ENCODE measurements at places on chromosomes 6 and 20.

GRCh38 chr6:151773382-151773781, 34.1 kb upstream of the ESR1 start:
- no peak for DNase-seq

DNA sequence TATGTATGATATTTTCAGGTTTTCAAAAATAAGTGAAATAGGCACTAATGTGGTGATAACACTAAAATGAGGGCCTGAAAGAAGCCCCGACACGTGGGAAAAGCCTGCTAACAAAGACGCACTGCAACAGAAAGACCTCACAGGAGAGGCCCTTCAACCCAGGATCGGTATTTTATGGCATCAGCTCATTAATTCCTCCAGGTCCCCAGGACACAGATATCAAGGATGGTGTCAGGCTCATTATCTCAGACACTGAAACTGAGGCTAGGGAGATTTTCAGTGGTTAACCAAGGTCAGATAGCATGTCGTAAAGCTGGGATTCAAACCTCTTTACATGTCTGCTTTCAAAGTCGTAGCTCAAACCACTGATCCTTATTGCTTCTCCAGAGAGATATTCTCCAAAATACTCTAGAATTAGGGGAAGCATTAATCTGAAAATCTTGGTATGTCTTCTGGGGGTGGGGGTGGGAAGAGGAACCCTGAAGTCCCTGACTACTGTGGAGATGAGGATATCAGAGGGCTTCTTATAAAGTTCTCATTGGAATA, 64.1 kb downstream of the PPP1R3G start:
- DNase-seq = no peak

- DNase-seq = no peak
Measured at GRCh38 chr6:52839124-52840055, 1.2 kb downstream of the GSTA5 start.

GRCh38 chr20:61120595-61121515, 131.2 kb upstream of the CDH4 start:
- no peak for DNase-seq

DNA sequence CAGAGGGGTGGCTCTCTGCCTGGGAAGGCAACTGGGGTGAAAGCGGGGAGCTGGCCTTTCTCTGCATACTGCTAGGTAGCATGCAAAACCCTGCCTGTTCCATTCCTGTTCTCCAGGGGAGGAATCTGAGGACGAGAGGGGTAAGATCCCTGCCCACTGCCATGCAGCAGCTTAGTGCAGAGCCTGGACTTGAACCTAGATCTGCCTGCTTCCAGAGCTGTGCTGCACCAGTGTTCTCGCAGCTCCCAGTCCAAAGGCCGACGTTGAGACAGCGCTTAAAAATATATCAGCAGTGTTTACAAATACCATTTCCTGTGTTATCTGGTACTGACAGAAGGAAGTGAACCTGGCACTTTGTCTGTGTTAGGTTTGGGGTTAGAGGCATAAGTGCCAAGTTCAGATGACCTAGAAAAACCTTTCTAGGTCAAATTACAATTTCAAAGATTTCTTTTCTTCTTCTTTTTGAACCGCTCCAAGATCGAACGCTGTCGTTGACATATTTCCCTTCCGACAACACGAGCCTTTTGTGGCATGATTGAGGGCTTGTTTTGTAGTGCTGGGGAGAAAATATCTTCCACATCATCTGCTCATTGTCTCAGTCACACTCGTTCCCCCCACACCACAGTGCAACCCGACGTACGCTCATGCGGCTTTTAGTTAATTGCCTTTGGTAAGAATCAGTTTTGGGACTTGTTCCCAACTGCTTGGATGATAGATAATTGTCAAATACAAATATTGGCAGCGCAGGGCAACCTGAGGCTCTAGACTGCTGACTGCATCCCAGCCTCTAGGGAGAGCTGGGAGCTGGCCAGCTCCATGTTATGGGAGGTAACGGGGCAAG, 44.6 kb downstream of the TOX2 start:
- no peak for DNase-seq

DNA sequence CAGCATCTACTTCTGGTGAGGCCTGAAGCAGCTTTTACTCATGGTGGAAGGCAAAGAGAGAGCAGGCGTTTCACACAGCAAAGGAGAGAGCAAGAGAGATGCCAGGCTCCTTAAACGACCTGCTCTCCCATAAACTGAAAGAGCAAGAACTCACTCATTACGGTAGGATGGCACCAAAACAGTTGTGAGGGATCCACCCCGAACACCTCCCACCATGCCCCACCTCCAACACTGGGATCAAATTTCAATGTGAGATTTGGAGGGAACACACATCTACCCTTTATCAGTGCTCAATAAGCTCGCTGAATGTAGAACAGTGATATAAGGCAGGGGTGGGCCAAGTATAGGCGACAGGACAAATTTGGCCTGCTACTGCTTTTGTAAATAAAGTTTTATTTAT, 244.6 kb downstream of the ESR1 start:
- no peak for DNase-seq

DNA sequence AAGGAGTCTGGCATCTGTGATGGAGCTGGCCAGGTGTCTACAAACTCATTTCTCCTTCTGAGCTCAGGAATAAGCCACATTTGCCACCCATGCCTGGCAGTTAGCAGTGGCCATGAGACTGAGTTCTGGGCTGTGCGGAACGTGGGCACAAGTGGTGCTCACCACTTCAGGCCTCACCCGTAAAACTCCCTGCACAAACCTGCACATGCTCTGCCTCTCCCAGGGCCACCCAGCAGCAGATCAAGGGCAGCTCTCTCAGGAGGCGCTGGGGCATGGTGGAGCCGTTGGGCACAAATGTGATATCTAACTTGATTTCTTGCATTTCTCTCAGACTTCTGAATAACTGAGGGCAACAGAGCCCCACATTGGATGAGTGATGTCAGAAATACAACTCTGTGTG, 269.5 kb downstream of the HIVEP2 start:
- no peak for DNase-seq

GRCh38 chr20:46541229-46541935, 9.1 kb downstream of the OCSTAMP start:
- DNase-seq = no peak

DNA sequence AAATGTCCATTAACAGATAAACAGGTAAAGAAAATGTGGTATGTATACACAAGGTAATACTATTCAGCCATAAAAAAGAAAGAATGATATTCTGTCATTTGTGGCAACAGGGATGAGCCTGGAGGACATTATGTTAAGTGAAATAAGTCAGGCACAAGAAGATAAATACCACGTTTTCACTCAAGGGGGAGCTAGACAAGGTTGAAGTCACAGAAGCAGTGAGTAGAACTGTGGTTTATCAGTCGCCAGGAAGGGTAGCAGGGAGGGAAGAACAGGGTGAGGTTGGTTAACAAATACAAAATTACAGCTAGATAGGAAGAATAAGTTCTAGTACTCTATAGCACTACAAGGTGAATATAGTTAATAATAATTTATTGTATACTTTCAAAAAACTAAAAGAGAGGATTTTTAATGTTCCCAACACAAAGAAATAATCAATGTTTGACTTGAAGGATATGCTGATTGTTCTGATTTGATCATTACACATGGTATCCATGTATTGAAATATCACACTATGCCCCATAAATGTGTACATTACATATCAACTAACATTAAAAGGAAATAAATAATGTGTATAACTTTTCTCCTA, 21.1 kb downstream of the RTN4IP1 start:
- DNase-seq = no peak

- DNase-seq = no peak
Measured at GRCh38 chr6:82143041-82143481, 104.5 kb downstream of the IBTK start.

DNA sequence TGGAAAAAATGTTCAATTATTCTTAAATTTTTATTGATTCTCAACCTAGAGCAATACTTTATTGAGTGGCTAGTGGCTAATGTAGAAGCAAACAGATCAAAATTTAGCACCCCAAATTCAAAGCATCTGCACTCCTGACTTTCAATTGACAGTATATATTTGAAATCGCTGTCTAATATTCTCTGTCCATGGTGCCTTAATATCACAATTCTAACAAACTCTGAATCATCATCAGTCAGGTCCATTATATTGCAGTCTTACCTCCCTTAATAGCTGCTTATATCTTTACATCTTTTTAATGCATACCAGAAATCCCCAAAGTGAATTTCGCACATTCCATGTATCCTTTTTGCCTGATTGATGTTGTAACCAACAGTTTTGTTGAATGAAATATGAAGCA, 134.9 kb downstream of the THEMIS start:
- no peak for DNase-seq

DNA sequence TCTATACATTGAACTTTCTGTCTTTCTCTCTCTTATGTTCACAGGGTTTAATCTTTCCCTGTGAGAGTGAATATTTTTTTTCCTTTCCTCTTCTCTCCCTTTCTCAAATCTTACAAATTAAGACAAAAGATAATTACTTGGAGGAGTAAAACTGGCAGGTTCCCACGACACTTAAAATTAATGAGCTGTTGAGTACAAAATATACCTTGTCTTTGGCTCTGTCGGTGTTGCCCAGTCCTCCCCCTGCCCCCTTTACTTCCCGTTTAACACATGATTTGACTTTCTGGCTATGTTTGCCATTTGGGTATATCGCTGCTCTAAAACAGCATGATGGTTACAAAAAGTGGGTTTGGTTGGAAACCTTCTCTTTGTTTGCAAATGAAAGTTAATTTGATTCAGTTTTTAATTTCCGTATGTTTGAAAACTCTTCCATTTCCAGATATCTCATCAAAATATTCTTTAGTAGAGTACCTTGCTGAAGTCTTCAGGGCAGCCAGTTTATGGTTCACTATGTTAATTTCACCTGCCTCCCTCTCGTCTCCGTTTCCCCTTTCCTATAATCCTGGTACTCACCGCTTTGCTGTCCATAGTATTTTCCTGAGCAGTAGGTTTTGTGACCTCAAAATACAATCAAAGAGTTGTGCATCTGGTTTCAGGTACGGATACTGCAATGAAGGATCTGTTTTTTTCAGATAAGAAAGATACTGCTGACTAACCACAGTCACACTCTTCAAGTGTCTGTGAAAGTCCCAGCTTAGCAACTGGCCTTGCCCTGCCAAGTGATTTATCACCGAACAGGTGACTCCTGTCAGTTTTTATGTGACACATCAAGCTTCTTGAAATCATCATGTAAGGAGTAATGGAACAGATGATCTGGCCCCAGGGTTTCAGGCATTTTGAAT, 181.2 kb downstream of the DTNBP1 start:
- no peak for DNase-seq

DNA sequence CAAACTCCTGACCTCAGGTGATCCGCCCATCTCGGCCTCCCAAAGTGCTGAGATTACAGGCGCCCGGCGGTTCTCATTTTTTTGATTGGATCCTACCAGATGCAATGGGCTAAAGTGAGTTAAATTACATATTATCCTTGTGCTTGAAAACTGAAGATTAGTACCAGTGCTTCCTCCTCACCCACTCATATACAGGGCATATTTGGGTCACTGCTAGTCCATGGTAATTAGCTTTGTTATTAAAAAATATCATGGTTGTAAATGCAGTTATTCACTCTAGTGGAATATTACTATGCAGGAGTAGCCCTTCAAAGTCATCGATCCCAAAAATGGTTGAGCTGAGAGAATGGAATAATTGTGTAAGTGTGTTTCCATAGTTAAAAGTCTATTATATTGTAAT, 26.5 kb downstream of the ZNF292 start:
- no peak for DNase-seq

DNA sequence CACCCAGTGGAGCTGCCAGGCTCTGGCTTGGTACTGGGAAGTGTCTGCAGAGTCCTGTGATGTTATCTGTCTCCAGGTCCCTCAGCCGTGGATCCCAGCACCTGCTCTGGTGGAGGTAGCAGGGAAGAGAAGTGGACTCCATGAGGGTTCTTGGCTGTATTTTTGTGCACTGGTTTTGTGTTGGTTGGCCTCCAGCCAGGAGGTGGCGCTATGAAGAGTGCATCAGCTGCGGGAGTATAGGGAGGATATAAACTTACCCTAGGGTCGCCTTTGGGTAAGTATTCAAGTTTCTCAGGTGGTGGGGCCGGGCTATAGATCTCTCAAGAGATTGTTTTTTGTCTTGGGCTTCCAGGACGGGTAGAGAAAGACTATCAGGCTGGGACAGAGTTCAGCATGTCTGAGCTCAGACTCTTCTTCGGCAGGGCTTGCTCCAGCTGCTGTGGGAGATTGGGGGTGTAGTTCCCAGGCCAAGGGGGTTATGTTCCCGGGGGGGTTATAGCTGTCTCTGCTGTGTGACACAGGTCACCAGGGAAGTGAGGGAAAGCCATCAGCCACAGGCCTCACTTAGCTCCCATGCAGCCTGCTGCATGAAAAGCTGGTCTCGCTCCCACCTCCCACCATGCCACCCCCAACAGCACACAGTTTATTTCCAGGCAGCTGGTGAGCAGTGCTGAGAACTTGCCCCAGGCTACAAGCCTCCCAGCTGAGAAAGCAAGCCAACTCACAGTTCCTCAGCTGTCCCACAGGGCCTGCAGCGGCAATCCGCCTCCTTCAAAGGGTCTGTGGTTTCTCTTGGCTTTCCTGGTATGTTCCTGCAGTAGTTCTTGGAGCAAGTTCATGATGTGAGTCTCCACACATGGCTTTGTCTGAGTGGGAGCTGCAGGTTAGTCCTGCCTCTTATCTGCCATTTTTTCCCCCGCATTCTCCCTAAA, 115.7 kb downstream of the AIG1 start:
- no peak for DNase-seq

GRCh38 chr6:34225551-34225950, 11.1 kb upstream of the HMGA1 start:
- DNase-seq = no peak

DNA sequence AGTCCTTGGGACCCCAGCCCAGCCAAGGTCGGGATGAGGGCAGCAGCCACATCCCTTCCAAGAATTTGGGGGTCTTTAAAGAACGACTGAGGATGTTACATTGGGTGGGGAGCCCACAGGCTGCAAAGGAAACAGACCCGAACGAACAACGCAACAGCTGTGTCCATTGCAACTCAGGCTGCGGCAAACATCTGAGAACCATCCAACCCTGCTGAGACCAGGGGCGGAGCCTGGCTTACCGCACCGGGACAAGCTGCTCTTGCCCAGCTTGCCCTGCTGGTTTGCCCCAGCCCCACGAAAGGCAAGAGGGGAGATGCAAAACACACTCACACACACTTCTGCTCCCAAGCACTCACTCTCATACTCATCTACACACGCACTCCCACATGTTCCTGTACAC, 21.5 kb upstream of the TAF4 start:
- no peak for DNase-seq

GRCh38 chr6:28567506-28567905, 41.8 kb downstream of the GPX5 start:
- DNase-seq = no peak

DNA sequence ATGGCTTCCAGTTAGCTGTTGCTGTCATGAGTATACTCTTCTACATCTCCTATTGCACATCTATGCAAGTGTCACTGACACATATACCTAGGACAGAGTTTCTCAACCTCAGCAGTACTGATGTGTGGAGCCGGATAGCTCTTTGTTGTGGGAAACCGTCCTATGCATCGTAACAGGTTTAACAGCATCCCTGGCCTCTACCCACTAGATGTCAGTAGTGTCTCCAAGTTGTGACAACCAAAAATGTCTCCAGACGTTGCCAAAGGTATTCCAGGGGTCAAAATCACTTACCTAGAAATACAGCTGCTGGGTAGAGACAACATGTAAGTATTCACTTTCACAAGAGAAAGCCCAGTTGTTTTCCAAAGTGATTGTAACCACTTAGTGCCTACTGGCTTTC, 637.6 kb downstream of the RNF144B start:
- DNase-seq = no peak

Measured in ovary (tissue), 10 donors.